ENCODE measurements at places on chromosomes 16 and 17. TPM values are rescaled to one million over a fixed set of nuclear protein-coding genes. Genes with fewer than 3 reads are reported as not detected.
A peak's percentile ranks its signal among the peaks of the same experiment; 100 is the strongest.

Gene HS3ST4
- total RNA-seq: not detected

GRCh38 chr17:223723-224471 is 42.4 kb upstream of the DOC2B start:
- H3K4me3 ChIP-seq: no peak overlapping the region
- H3K4me1 ChIP-seq: peaks cover 7% of the 10 kb centered on the region
- H3K27me3 ChIP-seq: no peaks in the 10 kb centered on the region
- no peaks in the 10 kb centered on the region for H3K36me3 ChIP-seq
- H3K27ac ChIP-seq: no peak overlapping the region

Gene ST6GALNAC2
- total RNA-seq: 1.7 TPM

GRCh38 chr17:16215002-16215272 is 397 bp downstream of the NCOR1 start:
- no peaks in the 10 kb centered on the region for H3K27me3 ChIP-seq
- H3K36me3 ChIP-seq: no peaks in the 10 kb centered on the region
- H3K27ac ChIP-seq: peak overlapping the region; percentile 84
- DNase-seq: no peak

DNA sequence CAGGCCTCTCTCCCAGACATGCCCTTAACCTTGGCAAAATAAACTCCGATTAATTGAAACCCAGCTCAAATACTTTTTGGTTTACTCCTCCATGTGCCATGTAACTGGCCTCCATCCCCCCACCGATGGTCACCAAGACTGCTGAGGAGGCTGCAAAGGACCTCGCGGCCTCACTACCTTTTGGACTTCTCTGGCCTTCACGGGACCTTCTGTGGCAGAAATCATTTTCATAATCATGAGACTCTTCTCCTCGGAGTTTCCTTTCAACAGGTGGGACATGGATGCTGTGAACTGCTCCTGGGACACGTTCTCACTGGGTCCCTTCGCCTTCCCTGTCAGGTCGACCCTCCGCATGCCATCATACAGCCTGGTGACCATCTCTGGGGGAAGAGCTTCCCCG is 9.0 kb downstream of the MEAK7 start:
- no peak overlapping the region for H3K4me3 ChIP-seq
- no peaks in the 10 kb centered on the region for H3K4me1 ChIP-seq
- DNase-seq: no peak
- H3K27ac ChIP-seq: no peak overlapping the region
- no peaks in the 10 kb centered on the region for H3K27me3 ChIP-seq
- peaks cover 10% of the 10 kb centered on the region for H3K36me3 ChIP-seq

- H3K27ac ChIP-seq: no peak overlapping the region
- no peaks in the 10 kb centered on the region for H3K36me3 ChIP-seq
- peaks cover 7% of the 10 kb centered on the region for H3K4me1 ChIP-seq
- peak overlapping the region; percentile 16 for H3K4me3 ChIP-seq
- DNase-seq: peak; percentile 63
Measured at GRCh38 chr17:41647940-41648410, 23.6 kb upstream of the KRT17 start.

- peaks cover 37% of the 10 kb centered on the region for H3K4me1 ChIP-seq
- DNase-seq: peak; percentile 75
- peak overlapping the region; percentile 80 for H3K27ac ChIP-seq
- H3K36me3 ChIP-seq: no peaks in the 10 kb centered on the region
- H3K27me3 ChIP-seq: no peaks in the 10 kb centered on the region
- no peak overlapping the region for H3K4me3 ChIP-seq
Measured at GRCh38 chr17:19262650-19263631, 25.8 kb downstream of the EPN2 start.

DNA sequence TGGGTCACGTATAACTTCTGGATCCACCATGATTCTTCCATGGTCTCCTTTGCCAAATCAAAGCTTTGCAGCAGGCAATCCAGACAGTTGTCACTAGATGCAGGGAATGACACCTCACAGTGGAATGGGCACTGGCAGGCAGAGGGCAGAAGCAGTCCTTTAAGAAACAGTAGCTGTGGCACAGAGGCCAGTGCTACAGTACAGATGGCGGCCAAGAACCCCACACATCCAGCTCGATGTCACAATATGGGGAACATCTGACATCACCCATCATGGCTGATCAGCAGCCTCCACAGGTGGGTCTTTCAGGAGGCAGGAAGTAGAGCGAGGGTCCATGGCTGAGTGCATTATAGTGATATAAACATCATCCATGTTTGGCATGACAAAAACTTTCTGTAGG is 18.8 kb upstream of the ERN1 start:
- H3K4me1 ChIP-seq: peaks cover 31% of the 10 kb centered on the region
- peaks cover 9% of the 10 kb centered on the region for H3K36me3 ChIP-seq
- H3K4me3 ChIP-seq: no peak overlapping the region
- peak overlapping the region; percentile 1 for H3K27ac ChIP-seq

- no peak overlapping the region for H3K4me3 ChIP-seq
- H3K27ac ChIP-seq: no peak overlapping the region
- no peaks in the 10 kb centered on the region for H3K4me1 ChIP-seq
- DNase-seq: no peak
Measured at GRCh38 chr17:19456016-19456927, 45.2 kb downstream of the RNF112 start.

DNA sequence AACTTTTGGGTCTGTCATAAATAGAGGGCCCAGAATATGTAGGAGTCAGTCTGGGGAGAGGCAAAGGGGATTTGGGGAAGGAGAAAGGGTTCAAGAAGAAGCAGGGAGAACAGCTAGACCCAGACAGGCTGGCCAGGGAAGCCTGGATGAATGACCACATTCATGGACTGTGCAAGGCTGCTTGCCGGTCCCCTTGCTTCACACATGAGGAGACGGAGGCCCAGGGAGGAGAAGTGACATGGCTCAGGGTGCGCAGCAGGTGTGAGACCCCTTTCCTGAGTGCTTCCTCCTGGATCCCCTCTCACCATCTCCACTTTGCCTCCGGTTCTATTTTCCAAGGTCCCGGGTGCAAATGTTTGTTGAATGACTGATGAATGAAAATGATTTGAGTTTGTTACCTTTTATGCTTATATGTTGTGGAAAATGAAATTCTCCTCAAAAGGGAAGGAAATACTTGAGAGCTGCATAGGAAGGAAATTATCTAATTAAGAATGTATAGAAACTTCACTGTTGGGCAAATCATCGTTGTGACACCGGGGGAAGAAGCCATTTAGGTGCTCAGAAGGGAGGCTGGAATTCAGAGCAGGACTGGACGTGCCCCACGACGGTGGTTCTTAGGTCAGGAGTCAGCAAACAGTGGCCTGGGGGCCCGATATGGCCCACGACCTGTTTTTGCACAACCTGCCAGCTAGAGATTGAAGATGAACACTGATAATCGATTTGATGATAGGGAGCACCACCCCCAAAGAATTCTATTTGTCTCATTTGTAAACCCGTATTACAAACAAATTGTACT is 559 bp downstream of the ITGAM start:
- H3K27me3 ChIP-seq: no peaks in the 10 kb centered on the region
- H3K36me3 ChIP-seq: no peaks in the 10 kb centered on the region
- H3K27ac ChIP-seq: no peak overlapping the region
- no peak overlapping the region for H3K4me3 ChIP-seq
- H3K4me1 ChIP-seq: no peaks in the 10 kb centered on the region
- DNase-seq: no peak

GRCh38 chr17:48624544-48625494 is 1.3 kb downstream of the HOXB9 start:
- H3K4me1 ChIP-seq: peaks cover 13% of the 10 kb centered on the region
- H3K27ac ChIP-seq: no peak overlapping the region
- H3K36me3 ChIP-seq: no peaks in the 10 kb centered on the region
- peaks cover 96% of the 10 kb centered on the region for H3K27me3 ChIP-seq
- DNase-seq: no peak

- no peak overlapping the region for H3K4me3 ChIP-seq
- DNase-seq: no peak
- no peaks in the 10 kb centered on the region for H3K36me3 ChIP-seq
- peaks cover 12% of the 10 kb centered on the region for H3K4me1 ChIP-seq
Measured at GRCh38 chr16:89355007-89355406, 135.4 kb downstream of the ANKRD11 start.

DNA sequence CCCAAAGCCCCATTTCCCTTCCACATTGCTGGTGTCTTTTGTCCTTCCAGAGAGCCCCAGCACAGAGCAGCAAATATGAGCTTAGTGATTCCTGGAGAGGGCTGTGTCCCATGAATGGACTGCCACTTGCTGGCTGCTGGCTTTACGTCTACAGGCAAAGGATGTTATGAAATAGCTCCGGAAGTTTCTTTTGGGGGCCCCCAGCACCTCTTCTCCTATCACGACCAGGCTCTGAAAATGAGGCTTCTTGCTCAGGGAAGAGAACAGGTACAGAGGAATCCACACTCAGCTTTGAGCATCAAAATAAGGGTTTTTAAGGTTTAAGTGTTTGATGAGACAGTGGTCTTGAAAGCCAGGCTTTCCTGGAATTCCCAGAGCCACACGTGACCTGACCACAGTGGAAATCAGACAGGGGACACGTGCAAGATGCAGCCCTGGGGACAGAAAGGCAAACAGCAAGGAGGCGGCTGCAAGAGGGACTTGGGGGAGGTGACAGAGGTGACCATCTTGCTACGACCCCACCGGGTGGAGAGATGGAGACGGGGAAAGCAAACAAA is 58.1 kb downstream of the ZDHHC7 start:
- H3K36me3 ChIP-seq: no peaks in the 10 kb centered on the region
- DNase-seq: peak; percentile 9
- no peaks in the 10 kb centered on the region for H3K4me1 ChIP-seq
- H3K27me3 ChIP-seq: no peaks in the 10 kb centered on the region

DNA sequence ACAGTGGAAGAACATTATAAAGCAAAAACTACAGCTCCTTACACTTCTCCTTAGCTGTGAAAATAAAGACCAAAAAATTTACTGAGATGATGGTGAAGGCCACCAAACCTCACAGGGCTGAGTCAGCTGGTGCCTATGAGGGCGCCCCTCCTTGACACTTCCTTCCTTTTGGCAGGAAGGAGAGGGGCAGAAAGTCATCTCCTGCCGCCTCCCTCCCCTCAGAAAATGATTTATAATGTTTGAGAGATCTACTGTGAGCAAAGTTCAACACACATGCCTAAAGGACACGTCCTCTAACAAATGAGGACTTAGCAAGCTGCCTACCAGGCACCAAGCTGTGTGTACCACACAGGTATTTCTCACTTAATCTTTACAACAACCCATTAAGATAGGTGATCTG is 245.7 kb downstream of the PRKCA start:
- H3K27ac ChIP-seq: peak overlapping the region; percentile 62
- H3K4me3 ChIP-seq: no peak overlapping the region
- H3K27me3 ChIP-seq: no peaks in the 10 kb centered on the region
- no peaks in the 10 kb centered on the region for H3K36me3 ChIP-seq
- peaks cover 46% of the 10 kb centered on the region for H3K4me1 ChIP-seq
- DNase-seq: peak; percentile 46

DNA sequence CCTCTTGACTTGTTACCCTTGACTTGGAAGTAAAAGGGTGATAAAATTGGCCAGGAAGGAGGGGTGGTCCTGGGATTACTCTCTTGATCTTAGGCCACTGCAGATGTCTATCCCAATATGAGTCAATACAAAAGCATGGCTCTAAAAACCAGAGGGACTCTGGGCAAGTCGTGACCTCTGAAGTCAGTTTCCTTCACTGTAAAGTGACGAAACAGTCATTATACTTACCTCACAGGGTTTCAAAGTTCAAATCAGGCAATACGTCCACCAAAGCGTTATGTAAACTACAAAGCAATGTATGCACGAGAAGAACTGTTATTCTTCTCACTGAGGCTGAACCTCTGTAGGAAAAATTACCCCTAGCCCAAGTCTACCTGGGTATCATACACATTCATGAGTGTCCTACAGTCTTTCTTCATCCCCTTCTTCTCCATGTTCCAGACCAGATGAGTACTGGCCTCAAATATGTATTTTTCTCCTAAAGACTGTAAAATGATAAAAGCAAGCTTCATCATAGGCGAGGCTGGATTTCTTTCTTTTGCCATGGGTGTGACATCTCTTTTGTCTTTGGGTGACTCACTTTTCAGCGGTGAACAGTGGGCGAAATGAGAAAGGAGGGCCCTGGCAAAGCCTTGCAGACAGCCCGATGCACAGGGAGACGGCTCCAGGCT is 34.5 kb upstream of the CLEC18B start:
- peaks cover 31% of the 10 kb centered on the region for H3K36me3 ChIP-seq
- H3K27ac ChIP-seq: peak overlapping the region; percentile 35
- peak; percentile 48 for DNase-seq
- no peak overlapping the region for H3K4me3 ChIP-seq
- H3K4me1 ChIP-seq: peaks cover 22% of the 10 kb centered on the region
- no peaks in the 10 kb centered on the region for H3K27me3 ChIP-seq

Gene KRT33B
- total RNA-seq: not detected

- H3K27ac ChIP-seq: no peak overlapping the region
- no peaks in the 10 kb centered on the region for H3K36me3 ChIP-seq
- no peaks in the 10 kb centered on the region for H3K4me1 ChIP-seq
Measured at GRCh38 chr16:84672276-84673202, 24.2 kb downstream of the KLHL36 start.

DNA sequence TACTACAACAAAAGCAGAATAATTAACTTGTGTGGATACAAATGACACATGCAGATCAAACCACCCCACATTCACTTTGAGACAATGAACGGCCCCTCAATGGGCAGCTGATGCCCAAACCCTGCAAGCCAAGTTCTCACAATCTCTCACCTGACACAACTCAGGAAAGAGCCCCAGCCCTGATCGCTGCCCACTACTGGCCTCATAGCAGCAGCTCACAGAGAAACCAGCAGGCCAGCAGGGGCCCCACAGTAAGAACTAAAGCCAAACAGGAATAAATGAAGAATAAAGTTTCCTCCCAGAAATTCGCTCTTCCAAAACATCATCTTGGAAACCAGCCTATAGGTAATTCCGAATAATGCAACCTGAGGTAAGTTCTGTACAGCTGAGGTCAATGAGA is 7.7 kb downstream of the AKTIP start:
- DNase-seq: no peak
- no peak overlapping the region for H3K4me3 ChIP-seq
- H3K27ac ChIP-seq: no peak overlapping the region
- no peaks in the 10 kb centered on the region for H3K27me3 ChIP-seq
- no peaks in the 10 kb centered on the region for H3K4me1 ChIP-seq

DNA sequence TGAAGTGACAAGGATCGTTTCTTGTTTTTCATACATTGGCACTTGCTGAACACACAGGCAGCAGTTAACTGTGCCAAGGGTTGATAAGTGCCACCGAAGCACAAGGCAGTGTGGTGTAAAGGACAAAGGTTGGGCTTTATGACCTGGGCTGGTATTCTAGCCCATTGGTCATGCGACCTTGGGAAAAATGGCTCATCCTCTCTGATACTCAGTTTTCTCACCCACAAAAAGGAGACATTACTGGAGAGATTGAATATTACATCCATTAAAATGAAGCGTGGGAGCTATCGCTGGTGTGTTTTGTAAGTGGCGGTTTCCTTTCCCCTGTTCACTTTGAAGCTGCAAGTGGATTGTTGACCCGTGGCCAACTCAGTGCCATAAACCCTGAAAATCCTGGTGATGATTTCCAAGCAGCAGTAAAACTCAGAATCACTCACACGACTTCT is 216.9 kb downstream of the HAPSTR1 start:
- no peaks in the 10 kb centered on the region for H3K4me1 ChIP-seq
- no peak overlapping the region for H3K27ac ChIP-seq
- DNase-seq: no peak
- H3K27me3 ChIP-seq: no peaks in the 10 kb centered on the region

GRCh38 chr17:36505171-36505570 is 18.7 kb downstream of the ZNHIT3 start:
- H3K27ac ChIP-seq: no peak overlapping the region
- H3K4me1 ChIP-seq: no peaks in the 10 kb centered on the region
- no peak for DNase-seq
